Activated CD4-positive, alpha-beta T cell treated with anti-CD3 and anti-CD28 coated beads, Interleukin-2, amount 50 U/mL, for 16 hours (primary cell): ENCODE measurements at places on chromosomes 5 and 9.
A peak's percentile ranks its signal among the peaks of the same experiment; 100 is the strongest.

DNA sequence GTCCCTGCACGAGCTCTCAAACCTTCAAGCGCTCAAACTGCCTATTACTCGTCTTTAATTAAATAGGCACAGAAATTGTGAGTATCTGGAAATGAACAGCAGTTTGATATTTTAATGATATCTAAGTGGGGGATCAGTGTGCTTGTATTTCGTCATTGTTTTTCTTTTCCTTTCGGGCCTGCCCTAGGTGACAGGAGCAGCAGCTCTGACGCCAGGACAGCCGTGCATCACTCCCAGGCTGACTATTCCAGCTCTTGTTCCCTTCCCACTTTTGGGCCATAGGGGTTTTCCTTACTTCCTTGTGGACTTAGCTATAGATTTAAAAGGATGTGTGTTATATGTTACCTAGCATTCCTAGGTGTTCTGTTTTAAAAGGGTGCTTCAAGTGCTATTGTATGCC is 9.5 kb downstream of the BNIP1 start:
- DNase-seq, result no peak

DNA sequence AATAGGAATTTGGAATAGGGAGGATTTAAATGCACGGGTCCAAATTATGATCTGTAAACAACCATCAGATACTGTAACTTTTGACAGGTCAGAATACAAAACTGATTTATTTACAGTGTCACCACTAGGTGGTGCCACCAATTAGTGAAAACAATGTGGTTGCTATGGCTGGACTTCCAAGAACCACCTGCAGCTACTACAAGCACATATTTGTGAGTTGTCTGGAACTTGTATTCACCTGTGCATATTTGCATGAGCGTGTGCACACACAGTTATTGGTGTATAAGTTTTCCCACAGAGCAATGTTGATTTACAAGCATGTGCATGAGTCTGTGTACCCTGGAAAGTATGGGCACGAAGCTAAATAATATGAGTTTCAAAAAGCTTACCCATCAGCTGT is 3.0 kb upstream of the HRCT1 start:
- peak; percentile 65 for DNase-seq

DNA sequence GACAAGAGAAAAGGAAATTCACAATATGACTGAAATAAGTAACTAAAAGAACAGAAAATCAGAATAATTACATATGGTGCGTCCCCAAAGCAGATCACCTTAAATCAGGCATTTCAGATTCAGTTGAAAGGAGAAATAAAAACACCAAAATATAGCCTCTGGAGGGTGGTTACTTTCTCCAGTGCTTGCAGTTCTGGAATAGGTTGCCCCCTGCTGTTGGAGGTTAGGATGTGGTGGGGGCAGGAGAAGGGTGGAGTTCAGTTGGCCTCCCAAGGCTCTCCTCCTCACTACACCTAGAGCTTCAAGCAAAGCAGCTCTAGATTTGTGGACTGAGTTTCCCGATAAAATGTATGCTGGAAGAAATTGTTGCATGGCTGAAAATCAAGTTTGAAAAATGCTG is 338.2 kb upstream of the TLE4 start:
- peak; percentile 8 for DNase-seq

DNA sequence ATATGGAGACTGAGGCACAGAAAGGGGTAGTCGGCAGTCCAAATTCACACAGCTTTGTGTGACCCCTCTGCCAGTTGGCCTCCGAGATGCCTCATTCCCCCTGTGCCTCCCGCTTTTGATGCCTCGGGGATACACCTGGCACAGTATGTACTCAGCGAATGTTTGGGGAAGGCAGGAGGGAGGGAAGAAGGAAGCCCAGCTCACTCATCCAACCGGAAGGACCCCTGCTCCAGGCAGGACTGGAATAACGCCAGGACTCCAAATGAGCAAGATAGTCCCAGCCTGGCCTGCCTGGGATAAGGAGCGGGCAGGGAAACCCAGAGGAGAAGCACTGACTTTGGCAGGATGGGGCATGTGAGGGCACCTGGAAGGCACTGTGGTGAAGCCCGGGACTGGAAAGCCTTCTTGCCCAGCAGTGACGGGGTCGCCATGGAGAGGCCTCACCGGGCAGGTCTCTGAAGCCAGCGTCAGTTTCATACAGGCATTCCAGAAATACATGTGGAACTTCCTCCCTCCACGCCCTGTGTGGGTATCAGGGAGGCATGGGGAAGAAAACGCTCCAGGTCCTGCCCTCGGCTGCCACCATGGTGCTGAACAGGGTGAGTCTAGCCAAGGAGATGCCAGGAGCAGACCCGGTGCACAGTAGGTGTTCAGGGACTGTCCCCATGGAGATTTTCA is 20.3 kb downstream of the LMX1B start:
- no peak for DNase-seq

DNA sequence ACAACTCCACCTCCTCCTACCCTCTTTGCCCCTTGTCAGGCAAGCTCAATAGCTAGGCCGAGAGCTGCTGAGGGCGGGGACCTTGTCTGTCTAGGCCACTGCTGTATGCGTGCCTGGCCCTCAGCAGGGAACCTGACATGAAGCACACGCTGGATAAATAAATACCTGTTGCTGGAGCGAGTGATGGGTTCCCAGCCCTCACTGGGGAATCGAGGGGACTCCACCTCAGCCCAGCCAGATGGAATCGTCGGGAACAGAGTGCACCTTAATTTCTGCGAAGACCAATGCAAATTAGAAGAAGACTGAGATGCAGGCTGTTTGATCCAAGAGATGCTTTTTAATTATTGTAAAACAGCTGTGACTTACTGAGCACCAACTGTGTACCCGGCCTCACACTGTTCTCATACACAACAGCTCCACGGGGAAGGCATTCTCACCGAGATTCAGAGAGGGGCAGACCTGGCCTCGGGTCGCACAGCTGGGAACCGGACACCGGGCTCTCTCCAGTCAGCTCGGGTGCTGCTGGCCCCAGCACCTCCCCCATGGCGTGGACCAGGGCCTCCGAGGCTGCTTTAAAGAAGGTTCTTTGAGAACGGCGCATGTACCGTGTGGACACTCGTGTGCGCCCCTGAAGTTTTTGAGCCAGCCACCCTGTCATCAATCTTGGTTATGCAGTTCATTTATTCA is 109.7 kb upstream of the IER5L start:
- DNase-seq, result no peak

DNA sequence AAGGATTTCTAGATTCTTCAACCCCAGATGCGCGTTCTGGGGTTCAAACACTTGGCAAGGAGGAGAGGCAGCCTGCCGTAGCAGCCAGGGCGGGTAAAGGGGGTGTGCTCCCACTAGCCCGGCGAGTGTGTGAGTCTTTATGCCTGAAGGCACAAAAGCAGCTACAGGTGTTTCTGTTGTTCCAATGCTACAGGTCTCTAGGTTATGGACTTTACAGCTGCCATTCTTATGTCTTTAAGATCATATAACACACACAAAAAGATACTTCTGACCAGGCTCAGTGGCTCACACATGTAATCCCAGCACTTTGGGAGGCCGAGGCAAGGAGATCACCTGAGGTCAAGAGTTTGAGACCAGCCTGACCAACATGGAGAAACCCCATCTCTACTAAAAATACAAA is 133.6 kb upstream of the RETREG1 start:
- DNase-seq, result no peak

GRCh38 chr5:134500699-134501430 is 24.6 kb upstream of the JADE2 start:
- DNase-seq, result no peak

GRCh38 chr5:74275171-74275992 is 365.1 kb downstream of the ENC1 start:
- no peak for DNase-seq

- no peak for DNase-seq
These were observed 413.8 kb downstream of the KDM4C start for GRCh38 chr9:7171396-7172153.

DNA sequence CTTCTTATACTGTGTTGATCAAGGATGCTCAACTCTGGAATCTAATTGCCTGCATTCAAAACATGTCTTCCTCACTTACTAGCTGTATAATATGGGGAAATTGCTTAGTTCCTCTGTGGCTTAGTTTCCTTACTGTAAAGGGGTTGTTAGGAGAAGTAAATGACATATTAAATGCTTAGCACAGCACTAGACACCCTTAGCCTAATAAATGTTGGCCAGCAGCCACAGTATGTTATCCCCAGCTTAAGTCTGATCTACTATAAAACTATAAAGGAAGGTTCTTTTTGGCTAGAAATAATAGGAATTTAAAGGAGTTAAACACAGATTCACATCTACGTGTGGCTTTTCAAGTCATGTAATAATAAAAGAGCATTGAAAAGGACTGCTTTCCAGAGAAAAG is 232.4 kb downstream of the PCSK1 start:
- DNase-seq, result no peak

DNA sequence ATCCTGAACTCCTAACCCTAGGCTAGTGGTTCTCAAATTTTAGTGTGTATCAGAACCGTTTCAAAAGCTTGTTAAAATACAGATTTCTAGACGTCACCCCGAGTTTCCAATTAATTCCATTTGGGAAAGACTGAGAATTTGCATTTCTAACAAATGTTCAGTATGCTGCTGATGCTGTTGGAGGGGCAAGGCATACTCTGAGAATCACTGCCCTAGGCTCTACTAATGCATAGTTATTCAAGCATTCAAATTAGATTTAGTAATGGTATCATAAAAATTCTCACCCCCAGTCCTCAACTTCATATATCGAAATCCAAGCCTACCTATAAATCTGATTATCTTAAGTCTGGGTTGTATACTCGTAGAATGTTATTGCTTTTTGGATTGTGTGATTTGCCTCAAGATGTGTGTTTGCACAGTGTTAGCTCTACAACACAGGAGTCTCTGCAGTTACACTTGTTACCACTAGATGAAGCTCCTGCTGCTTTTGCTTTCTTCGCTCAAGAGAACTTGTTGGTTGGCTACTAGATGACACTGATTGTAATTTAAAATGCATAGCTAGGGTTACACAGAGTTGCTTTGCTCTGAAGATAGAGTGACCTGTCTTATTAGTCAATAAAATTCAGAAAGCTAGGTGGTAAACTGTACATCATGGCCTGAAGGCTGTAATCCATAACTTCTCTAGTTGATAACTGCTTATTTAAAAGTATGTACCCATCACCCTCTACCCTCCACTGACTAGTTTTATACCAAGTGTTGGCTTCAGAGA is 7.5 kb upstream of the ERAP2 start:
- peak; percentile 80 for DNase-seq
